ENCODE measurements at places on chromosomes 2 and 18. TPM values are rescaled to one million over a fixed set of nuclear protein-coding genes. Genes with fewer than 3 reads are reported as not detected.

- DNase-seq: no peak
These were observed 628.6 kb upstream of the CDH2 start for GRCh38 chr18:28805491-28805890.

CROCC2 gene
- total RNA-seq: not detected

ANTXR1 gene
- total RNA-seq: 51.9 TPM

DNA sequence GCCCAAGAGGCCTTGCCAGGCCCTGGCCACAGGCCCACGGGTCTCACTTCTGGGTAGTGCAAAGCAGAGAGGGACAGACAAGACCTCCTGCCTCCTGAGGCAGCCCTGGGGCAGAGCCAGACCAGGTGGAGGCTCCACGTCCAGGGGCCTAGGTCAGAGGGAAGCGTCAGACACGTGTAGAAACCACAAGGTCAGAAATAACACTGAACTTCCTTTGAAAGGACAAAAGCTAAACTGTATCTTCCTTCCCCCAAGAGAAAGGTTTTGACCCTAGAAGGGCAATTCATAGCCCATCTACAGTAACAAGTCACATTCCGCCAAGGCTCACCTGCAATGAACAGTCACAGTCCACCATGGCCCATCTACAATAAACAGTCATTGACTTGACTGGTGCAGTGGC lies 17.9 kb downstream of the SDC1 start:
- no peak for DNase-seq

DNA sequence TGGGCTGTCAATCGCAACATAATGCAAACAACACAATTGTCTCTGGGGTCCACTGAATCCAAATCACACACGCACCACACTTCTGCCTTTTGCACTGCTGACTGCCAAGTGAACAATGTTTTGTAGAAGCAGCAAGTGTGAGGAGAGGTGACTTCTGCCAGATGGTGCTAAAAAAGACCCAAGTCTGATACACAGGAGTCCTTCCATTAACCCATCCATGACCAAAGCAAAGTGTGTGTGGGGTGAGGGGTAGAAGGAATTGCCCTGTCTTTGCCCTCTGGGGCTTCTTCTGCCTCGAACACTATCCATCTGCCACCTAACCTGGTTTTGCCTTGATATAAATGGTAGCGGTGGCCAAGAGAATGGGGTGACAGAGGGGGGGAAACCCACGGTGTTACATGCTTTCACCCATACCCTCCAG lies 50.0 kb downstream of the C2orf42 start:
- DNase-seq: no peak

DOCK10 gene
- 16.0 TPM for total RNA-seq

DNA sequence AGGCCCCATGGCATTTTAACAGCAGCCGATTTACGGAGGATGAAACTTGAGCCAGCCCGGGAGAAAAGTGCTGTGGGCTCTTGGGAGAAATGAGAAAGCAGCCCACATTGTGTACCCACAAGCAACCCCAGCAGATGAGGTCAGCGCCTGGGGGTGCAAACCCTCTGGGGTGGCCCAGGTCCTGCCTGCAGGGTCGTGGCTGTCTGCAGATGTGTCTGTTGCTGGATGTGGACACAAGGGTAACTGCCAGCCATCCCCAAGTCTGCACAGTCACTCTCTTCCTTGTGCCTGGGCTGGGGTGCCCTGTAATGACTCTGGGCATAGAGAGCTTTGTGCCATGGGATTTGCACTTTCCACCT lies 170.8 kb downstream of the PRKCE start:
- no peak for DNase-seq

DNA sequence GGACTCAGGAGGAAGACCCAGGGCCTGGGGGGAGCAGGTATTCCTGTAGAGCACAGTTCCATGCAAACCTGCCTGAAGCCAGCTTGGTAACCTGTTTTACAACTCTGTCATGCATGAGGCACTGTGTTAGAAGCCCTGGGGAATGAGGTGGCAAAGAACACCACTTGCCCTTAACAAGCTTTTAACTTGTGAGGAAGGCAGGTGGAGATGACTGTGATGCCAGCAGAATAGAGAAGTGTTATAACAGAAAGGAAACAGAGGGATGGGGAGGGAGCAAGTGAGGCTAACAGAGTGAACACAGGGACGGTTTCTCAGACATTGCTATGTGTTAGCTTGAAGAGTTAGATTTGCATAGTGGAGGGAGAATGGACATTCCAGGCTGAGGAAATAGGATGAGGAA lies 11.5 kb upstream of the IL1A start:
- DNase-seq: no peak

DNA sequence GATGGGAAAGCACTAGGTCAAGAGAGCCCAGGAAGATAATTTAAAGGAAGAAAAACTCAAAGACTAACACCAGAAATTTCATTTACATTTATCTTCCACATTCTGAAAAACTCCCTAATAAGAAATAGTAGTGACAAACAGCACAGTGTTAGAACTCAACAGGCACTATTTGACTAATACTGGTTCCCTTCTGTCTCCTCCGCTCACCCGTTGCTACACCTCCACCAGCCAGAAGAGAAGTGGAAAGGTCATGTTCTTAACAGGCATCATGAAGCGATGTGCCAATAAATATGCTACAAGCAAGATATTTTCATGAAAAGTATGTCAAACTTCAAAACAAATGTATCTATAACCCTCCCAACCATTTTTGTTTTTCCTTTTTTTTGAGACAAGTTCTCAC lies 5.7 kb downstream of the ROCK1 start:
- no peak for DNase-seq

- DNase-seq: no peak
These were observed 97.7 kb downstream of the DYSF start for GRCh38 chr2:71550801-71551630.

IL36B gene
- total RNA-seq: not detected

GRCh38 chr18:43703050-43703449 lies 425.8 kb upstream of the SYT4 start:
- no peak for DNase-seq

RIT2 gene
- total RNA-seq: not detected

GRCh38 chr2:232581725-232582124 lies 31.2 kb downstream of the EIF4E2 start:
- no peak for DNase-seq

DNA sequence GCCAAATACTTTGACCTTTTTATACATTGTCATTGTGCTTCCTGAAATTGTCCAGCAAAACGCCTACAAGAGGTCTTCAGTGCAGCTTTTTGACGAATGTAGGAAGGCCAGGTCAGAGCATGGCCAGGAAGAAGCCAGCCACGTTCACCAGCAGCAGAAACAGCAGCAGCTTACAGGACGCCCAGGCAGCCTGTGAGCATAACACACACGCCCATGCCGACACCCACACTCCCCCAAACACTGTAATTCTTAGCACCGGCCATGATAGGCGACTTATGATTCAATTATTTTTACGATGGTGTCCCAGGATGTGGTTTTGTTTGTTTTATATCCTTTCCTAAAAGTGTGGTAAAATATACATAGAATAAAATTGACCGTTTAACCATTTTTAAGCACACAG lies 249.1 kb upstream of the SALL3 start:
- DNase-seq: no peak

DNA sequence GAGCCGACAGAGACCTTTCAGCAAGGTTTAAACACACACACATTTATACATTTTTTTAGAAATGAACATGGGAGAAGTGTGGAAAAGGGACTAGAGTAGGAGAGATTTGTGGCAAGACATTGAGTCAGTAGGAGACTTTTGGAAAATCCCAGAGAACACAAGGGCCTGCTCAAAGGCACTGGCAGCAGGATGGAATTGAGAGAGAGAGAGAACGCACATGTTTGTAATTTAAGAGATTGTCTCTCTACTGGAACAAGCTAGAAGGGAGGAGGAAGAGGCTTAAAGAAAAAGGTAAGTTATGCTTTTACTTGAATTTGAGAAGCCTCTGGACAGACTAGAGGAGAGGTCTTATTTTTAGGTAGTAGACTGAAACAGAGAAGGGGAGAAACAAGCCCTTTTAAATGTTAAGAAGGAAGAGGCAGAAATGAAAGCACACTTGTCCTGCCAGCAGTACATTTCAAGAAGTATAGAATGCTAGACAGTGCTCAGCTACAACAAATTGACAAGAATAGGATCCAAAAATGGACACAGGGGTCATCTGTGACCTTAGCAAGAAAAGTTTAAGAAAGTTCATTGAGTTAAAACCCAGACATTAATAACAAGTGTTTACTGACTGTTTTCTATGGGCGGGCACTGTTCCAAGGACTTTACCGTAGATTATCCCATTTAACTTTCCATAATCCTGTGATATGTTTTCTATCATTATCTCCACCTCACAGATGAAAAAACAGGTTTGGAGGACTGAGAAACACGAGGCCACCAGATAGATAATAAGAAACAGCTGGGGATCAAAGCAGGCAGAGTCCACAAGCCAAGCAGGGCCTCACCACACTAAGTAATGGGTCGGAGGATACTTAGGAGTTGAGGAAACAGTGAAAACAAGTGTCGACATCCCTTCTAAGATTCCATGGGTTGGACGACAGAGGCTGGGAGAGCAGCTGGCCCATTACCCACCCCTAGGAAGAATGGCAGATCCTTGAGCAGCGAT lies 306.5 kb upstream of the NRP2 start:
- DNase-seq: no peak

SERPINB4 gene
- total RNA-seq: not detected

- DNase-seq: no peak
These were observed 4.3 kb downstream of the SIX3 start for GRCh38 chr2:44945676-44946371.

DNA sequence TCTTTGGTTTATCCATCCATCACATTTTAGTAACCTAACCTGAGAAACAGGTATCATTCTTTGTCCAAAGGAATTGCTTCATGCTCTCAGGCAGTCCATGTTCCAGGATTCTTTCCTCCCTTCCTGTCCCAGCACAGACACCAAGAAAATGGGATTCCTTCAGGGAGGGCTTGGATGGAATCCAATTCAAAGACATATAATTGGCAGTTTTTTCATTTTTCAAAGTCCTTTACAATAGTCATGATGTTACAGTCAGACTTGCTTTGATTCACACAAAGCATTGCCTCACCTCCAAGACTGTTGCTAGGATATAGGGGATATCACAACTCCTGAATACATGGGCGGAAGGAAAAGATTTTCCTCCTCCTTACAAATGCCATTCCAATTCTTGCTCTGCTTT lies 241.4 kb upstream of the ACVR2A start:
- no peak for DNase-seq

FTCDNL1 gene
- 4.4 TPM for total RNA-seq

- no peak for DNase-seq
These were observed 19.4 kb downstream of the TTC27 start for GRCh38 chr2:32647180-32647651.

DNA sequence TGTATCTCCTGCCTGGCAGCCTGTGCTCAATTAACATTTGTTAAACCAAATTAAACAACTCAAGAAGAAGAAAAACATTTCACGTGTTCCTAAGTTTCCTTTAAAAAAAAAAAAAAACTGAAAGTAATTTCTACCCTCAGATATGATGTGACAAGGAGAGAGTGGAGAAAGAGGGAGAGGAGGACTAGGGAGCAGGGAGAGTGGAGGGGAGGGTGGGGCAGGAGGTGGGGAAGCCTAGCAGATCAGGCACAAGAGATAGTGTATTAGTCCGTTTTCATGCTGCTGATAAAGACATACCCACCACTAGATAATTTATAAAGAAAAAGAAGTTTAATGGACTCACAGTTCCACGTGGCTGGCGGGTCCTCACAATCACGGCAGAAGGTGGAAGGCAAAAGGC lies 46.4 kb downstream of the CYP1B1 start:
- no peak for DNase-seq

PTH2R gene
- total RNA-seq: not detected

DSC3 gene
- 0.22 TPM for total RNA-seq

AGXT gene
- total RNA-seq: 0.32 TPM

ATP5MC3 gene
- 269 TPM for total RNA-seq

- DNase-seq: no peak
These were observed 143.4 kb upstream of the LYPD1 start for GRCh38 chr2:132813422-132813821.

DNA sequence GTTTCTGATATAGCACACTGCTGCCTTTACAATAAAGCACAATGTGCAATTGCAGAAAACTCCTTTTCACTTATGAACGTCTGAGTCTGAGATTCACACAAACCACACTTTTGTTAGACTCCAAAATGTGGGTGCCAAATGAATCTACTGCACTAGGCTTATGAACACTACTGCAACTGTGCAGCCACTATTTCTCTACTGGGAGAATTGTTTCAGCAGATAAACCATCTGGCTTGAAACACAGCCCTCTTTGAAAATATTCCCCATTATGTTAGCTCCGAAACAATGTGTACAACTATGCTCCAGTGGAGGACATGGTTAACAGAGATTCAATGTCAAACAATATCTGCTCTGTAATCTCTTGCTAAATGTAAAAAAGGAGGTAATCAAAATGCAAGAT lies 188.7 kb upstream of the ZEB2 start:
- DNase-seq: no peak

DNA sequence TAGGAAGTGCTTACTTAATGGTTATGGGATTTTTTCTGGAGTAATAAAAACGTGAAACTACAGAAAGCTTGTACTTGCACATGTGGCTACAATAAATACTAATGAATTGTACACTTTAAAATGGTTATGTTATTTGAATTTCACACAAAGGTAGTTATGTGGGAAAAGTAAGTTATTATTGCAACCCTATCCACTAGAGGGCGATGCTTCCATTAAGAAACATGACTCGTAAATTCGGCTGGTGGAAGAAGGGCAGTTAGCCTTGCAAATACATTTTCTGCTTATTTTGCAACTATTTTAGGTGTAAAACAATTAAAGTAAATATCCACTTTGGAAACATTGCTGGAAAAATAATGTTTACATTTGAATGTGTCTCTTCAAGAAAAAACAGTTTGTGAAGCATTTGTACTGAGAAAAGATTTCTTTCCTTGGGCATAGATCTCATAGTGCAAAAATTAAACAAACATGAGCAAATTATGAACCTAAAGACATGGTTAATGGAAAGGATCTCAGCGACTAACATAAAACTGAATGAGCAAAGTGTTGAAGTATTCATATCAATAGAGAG lies 68.1 kb upstream of the CSRNP3 start:
- DNase-seq: no peak

SP5 gene
- total RNA-seq: 0.26 TPM

DNA sequence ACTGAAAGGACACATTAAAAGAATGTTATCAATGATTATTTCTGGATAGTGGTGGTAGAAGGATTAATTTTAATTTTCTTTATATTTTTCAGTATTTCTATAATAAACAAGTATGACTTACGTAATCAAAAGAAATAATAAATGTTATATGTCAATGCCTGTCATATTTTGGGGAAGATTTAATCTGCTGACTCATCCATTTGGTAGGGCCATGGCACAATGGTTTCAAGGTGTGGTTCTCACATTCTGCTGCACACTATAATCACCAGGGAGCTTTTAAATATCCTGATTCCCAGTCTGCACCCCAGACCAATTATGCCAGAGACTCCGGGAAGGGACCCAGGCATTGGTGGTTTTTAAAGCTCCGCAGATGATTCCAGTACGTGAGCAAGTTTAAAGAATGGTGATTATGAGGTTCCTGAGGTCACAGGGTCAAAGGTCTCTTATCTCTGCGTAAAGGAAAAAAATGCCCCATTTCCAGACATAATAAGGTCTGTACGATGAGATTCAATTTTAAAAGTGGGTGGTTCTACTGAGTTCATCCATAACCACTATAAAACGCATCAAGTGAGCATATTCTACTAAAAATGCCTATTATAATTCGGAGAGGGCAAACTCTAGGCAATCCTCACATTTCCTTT lies 27.2 kb downstream of the WIPF1 start:
- no peak for DNase-seq

ABCG5 gene
- total RNA-seq: not detected

TMEM163 gene
- total RNA-seq: 1.9 TPM

- no peak for DNase-seq
These were observed 12.7 kb downstream of the CATIP start for GRCh38 chr2:218369330-218369729.

ALK gene
- total RNA-seq: 1.0 TPM
